Immature natural killer cell (primary cell): ENCODE measurements at places on chromosomes 3 and 15.

GRCh38 chr3:179450901-179451264, 387 bp downstream of the GNB4 start:
- peak; percentile 11 for DNase-seq

DNA sequence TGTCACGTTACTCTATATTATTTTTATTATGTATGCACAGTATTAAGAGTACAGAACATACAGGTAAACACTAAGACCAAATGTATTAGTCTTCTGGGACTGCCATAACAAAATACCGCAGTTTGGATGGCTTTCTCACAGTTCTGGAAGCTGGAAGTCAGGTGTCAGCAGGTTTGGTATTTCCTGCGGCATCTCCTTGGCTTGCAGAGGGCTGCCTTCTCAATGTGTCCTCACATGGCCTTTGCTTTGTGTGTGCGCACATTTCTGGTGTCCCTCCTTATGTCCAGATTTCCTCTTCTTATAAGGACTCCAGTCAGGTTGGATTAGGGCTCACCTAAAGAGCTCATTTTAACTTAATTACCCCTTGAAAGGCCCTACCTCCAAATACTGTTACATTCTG, 53.8 kb upstream of the CPOX start:
- DNase-seq = no peak

- no peak for DNase-seq
Observed at GRCh38 chr15:50531766-50532165, 14.7 kb downstream of the USP50 start.

DNA sequence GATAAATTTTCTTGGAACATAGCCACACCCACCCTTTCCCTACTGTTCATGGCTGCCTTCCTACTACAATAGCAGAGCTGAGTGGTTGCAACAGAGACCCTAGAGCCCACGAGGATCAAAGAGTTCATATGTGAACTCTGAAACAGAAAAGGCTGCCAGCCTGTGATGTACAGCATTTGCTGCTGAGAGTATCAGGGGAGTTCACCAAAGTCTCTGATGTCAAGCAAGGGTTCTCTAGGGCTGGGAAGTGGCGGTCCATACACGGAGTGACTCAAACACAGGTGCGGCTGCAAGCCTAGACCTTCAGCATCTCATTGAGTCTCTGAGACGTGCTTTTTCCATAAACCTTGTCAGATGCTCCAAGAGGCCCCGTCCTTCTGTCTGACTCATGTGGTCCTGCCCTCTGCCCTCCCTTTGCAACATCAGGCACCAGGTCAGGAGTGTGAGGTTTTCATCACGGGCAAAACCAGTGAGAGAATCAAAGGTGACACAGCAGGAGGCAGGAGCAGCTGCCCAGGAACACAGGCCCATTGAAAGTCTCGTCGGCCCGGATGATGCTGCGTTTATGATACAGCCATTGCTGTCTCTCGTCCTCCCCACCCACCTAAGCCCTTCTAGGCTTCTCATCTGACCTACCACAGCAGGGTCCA, 42.9 kb downstream of the PCSK6 start:
- DNase-seq = no peak

- DNase-seq = no peak
Observed at GRCh38 chr3:18843188-18843587, 305.1 kb upstream of the KCNH8 start.

DNA sequence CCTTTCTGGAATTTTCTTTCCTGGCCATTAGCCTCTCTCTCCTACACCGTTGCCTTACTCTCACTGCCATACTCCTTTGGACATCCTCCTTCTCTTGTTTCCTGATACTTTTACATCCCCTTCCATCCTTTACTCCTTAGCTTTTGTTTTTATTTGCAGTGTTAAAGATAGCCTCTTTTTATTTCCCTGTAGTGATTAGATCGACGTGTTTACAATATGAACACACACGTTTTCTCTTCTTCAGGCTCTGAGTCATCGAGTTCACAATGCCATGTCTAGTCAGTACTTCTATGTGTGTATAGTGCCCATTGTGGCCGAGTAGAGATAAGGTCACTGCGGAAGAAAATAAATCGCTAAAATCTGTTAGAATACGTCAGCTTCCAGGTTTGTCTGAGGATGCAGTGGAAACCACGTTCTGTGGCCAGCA, 208.5 kb downstream of the LPP start:
- DNase-seq = peak; percentile 66

DNA sequence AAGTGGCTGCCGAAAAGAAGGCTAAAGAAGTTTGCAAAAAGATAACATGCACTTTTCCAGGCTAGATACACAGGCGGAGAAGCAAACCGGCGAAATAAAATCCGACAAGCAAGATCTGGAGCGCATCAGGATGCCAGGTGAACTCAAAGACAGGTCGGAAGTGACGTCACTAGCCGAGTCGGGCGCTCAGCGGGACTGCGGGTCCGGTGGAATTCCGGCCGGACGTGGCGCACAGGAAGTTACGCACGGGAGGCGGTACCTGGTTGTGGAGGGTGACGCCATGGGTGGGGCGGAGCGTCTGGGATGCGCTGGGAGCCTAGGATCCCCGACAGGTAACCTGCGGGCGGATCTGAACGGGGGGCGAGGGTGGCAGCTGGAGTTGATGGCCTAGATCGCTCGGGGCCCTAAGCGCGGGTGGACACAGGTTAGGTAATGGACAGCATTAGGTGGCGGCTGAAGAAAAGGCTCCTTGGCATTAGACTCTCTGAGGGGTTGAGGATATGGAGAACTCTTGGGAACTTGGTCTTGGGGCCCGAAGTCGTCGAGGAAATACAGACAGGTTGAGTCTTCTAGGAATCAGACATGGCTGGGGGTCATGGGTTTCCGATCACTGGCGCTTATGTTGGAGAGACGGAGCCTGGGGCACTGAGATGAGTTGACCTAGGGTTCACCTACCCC, 29.0 kb upstream of the EHHADH start:
- DNase-seq = peak; percentile 88

DNA sequence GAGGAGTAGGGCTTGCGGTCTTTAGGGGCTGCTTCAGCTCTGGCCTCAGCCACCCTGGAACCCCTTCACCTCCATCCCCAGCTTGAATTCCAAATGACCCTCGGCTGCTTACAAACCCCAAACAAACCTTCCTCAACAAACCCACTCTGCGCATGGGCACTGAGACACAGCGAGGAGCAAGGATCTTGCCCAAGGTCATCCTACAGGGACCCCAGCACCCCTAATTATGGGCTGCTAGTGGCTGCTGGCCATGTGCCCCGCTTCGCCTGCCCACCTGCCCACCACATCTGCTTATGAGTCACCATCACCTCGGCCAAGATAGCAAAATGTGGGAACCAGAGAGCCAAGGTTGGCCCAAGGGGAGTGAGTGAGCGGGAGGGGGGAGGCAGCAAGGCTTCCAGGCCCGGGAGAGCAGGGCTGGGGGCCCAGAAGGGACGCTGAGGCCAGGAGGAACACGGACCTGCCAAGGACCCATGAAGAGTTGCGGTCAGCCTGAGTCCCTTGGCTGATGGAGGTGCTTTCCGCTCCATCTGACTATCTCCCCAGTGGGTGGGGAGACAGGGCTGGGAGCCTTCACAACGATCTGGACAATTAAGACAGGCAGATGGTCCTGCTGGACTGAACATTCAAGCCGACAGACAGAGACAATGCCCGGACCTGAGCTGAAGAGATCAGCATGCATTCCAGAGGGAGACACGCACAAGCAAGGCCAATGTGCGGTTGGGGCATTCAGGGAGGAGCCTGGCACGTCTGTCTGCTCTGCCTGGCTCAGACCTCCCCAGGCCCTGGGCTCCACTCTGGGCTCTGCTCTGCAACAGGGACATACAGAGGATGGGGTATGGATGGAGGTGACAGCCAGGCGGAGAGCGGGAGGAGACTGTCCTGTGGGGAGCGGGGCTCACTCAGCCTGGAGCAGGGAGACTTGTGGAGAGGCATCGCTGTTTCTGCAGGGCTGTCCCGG, 10.8 kb upstream of the GRIP2 start:
- no peak for DNase-seq
